Heart left ventricle (tissue), 16 donors: ENCODE measurements at places on chromosomes 13 and 19.

GRCh38 chr13:106090001-106090400 is 445.5 kb downstream of the EFNB2 start:
- no peak for DNase-seq

- no peak for DNase-seq
Observed at GRCh38 chr13:32791545-32792172, 205.4 kb downstream of the PDS5B start.

DNA sequence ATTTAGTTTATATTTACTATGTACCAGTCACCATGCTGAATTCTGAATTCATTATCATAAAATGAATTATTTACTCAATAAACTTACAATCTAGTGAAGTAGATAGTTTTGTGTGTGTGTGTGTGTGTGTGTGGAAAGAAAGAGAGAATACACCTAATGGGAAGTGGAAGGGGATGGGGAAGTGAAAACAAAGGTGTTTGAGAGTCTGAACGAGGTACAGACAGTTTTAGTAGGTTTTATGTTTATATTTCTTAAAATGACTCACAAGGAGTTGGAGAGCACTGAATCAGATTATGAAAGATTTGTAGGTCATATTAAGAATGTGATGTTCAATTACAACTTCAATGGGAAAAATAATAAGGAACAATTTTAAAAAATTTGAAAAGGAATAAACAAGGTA is 1753.0 kb downstream of the SLITRK1 start:
- DNase-seq = no peak

- no peak for DNase-seq
Observed at GRCh38 chr19:51407511-51408131, 9.8 kb downstream of the SIGLEC10 start.

- no peak for DNase-seq
Observed at GRCh38 chr13:24630121-24630520, 50.1 kb upstream of the ATP12A start.

DNA sequence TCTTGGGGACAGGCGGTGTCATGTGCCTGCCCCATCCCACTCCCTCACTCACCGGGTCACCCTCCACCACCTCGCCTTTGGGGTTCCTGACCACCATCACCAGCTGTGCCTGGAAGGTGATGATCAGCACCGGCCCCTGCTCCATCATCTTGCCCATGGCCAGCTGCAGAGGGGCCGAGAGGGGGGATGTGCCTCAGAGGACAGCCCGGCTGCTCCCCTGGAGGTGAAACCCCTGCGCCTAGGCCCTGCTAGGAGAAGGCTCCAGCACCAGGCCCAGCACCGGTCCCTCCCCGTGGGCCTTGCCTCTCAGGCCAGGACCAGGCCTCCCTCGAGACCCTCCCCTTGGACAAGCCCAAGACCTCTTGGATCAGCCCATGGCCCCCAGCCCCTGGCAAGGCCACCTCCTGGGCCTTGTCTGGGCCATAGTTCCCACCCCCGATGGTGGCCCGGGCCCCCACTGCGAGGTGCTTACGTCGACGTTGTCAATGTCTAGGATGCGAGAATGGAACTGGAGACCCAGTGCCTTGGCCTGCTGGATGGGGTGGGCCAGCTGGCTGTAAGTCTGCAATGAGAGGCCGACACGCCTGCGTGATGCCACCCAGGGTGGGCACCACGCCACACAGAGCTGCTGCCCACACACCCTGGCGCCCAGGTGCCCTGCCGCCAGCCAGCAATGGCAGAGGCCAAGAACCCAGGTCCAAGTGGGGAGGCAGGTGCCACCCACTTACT is 1.8 kb upstream of the CTXN1 start:
- no peak for DNase-seq

- DNase-seq = no peak
Observed at GRCh38 chr13:26221399-26221720, 754 bp downstream of the RNF6 start.

DNA sequence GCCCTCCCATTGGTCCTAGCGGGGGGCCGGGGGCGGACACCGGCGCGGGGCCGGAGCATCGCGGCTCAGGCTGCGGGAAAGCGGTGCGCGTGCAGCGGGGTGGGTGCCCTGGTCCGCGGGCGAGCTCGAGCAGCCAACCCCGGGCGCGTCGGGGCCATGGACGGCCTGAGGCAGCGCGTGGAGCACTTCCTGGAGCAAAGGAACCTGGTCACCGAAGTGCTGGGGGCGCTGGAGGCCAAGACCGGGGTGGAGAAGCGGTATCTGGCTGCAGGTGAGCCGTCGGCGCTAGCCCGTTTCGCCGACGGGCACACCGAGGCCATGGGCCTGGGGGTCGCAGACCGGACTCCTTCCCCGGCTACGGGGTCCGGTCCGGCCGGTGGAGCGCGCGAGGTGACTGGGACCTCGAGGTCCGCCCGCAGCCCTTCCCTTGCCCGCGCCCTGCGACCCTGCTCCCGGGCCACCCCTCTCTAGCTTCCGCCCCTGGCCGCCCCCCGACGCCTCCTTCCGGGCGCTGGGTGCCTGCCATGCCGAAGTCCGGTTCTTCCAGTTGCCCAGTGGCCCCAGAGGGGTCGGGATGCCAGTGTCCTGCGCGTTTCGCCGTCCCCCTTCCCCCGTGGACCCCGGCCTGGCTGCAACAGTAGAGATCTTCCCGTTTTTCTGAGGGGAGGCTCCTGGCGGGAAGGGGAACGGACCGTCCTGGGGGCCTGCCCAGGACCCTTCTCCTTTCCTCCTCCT is at the start of gene REEP6:
Gene REEP6 (plus strand): TSS at position 68 of the 735 bp plus-strand sequence. CDS start 89 bp downstream, at position 157.
- DNase-seq = no peak

GRCh38 chr19:17073869-17074633 is 1.2 kb downstream of the HAUS8 start:
- DNase-seq = no peak

- no peak for DNase-seq
Observed at GRCh38 chr19:45529420-45529785, 22.1 kb downstream of the VASP start.

DNA sequence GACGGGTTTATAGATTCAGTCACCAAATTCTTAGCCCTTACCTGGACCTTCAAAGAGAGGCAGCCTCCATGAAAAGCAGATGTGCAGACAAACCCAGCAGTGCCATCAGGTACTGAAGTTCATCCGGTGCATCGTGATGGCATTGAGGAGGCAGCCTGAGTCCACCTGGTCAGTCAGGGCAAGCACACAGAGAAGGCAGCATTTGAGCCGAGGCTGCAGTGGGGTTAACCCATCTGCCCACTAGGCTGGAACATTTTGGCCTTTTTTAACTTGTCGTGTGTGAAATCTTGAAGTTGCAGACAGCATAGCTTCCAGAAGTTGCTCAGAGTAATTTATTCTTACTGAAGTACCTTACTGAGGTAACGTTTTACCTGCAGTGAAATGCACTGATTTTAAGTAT is 4.9 kb downstream of the LMO7 start:
- DNase-seq = no peak

GRCh38 chr13:71870100-71870499 is 3.1 kb upstream of the DACH1 start:
- no peak for DNase-seq

- DNase-seq = peak; percentile 15
Observed at GRCh38 chr13:80030491-80030890, 310.4 kb downstream of the SPRY2 start.

- no peak for DNase-seq
Observed at GRCh38 chr13:105740739-105741138, 794.7 kb downstream of the EFNB2 start.

DNA sequence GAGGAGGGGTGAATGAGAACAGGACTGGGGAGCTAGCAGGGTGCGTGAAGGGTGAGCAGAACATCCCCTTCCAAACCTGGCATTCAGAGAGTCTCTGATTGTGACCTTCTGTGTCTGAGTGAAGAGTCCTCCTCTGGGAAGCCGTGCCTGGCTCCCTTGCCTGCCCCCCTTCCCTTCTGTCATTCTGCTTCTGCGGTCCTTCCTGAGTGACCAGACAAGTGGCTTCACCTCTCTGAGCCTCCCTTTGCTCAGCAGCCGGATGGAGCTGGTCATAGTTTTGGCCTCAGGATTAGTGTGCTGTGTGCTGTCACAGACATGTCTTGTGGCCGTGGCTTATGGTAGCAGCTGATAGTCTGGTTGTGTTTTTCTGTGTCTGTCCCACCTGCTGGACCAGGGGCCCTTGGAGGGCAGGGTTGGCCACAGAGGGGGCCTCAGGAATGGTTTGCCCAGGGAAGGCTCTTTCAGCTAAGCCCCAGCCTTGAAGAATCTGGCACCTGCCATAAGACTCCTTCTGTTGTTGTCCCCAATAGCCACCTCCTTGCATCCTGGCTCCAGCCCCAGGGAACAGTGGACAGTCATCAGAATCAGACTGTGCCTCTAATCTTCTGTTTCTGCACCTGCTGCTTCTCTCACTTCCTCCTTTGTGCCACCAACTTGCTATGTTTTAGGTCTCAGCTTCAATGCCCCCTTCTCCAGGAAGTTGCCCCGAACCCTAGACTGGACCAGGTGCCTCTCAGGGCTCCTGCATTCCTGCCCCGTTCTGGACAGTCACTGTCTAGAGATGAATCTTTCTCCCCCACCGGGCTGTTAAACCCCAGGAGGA is 5.9 kb downstream of the CLPTM1 start:
- no peak for DNase-seq

DNA sequence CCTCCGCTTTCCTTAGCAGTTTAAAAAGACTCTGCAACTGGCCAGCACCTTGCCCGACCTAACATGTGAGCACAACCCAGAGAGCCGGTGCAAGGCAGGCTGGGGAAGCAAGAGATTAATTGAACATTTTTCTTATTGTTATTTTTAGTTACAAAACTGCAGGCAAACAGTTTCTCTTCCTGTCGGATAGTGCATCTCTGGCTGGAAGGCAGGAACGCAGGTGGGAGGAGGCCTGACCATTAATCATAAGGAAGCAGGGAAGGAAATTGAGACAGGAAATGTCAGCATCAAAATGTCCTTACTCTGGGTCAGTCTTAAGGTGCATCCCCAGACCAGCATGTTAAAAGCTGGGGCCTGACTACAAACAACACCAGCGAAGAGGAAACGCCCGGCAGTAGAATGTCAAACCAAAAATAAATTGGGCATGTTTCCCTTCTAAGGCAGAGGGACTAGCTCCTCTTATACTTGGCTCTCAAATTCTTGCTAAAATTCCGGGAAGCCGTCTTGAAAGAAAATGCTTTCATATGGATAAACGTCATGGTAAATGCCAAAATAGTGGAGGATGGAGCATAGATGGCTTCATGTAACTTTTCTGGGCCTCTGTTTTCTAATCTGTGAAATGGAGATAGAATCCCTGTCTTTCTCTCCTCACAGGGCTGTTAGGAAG is 226.8 kb downstream of the RAP2A start:
- peak; percentile 18 for DNase-seq

- DNase-seq = no peak
Observed at GRCh38 chr13:75800545-75800944, 164.4 kb downstream of the LMO7 start.

- DNase-seq = no peak
Observed at GRCh38 chr19:30161770-30162169, 210.4 kb upstream of the ZNF536 start.

DNA sequence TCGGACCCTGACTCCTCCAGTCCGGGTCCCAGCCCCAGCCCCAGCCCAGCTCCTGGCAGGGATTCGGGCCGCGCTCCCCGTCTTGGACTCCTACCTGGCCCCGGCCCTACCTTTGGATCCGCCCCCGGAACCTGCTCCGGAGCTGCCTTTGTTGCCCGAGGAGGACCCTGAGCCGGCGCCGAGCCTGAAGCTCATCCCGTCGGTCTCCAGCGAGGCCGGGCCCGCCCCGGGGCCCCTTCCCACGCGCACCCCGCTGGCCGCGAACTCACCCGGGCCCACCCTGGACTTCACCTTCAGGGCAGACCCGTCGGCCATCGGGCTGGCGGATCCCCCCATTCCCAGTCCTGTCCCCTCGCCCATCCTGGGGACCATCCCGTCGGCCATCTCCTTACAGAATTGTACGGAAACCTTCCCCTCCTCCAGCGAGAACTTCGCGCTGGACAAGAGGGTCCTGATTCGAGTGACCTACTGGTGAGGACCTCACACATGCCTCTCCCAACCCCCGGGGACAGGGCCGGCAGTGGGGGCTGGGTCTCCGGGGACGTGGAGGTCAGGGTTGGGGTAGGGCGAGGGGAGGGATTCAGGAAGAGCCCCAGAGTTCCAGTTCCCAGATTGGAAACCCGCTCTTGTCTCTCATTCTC is 732 bp downstream of the SELENOV start:
- DNase-seq = no peak

DNA sequence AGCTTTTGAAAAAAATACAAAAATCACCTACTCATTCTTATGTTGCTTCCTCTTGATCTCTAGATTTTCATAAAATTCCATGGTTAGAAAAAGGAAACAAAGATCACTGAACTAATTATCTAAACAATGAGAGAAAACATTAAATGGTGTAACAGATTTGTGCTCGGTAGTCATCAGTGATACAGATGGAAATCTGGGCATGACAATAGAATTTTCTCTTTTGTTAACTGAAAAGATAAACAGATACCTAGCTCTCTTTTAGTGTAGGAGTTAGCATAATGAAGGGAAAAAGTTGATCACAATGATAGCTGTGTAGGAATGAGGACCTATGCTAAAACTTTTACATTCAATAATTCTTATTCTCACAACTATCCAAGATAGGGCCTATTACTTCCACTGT is 103.7 kb downstream of the TBC1D4 start:
- no peak for DNase-seq

- DNase-seq = no peak
Observed at GRCh38 chr13:42266473-42266872, 5.5 kb upstream of the AKAP11 start.

- no peak for DNase-seq
Observed at GRCh38 chr13:28499609-28500008, 4.7 kb upstream of the FLT1 start.

DNA sequence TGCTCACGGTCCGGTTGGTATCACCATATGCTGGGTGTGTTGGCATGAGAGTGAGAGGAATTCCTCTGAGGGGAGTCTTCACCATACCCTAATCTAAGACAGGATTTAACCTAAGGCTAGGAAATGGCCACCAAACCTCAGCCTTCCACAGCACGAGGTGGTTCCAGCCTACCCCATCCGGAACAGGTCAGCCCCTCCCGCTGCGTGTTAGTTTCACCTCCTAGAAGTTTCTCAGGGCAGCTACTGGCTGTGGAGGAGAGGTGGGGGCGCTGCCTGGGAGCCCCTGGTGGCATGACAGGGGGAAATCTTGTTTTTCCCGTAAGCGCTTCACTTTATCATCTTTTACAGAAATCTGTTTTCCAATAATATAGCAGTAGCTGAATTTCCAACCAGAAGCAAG is 55.1 kb downstream of the RGCC start:
- no peak for DNase-seq

- no peak for DNase-seq
Observed at GRCh38 chr13:82036602-82037001, 1695.7 kb upstream of the SPRY2 start.

DNA sequence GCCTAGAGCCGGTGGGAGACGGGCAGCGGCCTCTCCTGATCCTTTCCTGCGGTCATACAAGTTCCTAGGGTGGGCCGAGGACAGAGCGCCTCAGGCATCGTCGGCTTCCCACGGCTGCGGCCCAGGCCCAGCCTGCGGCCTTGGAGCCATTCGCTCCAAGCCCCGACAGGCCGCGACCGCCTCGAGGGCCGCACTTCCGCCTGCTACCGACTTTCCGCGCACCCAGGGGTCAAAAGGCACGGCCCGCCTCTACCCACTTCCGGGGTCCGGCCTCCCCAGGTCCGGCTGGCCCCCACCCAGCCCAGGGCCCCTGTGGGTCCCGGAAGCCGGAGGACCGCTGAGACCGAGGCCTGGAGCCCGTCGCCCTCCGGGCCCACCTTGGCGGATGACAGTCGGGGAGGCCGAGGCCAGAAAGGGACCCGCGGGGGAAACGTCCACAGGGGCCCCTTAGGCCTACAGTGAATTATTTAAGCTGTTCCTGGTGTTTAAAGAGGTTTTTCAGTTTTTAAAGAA is 16.2 kb downstream of the ZIC2 start:
- DNase-seq = no peak

- no peak for DNase-seq
Observed at GRCh38 chr13:99726282-99726894, 225.1 kb downstream of the TM9SF2 start.
